NCI-H1092 (cell line): ENCODE measurements at places on chromosomes 2 and 18.

GRCh38 chr2:174617718-174618117 is 20.1 kb upstream of the WIPF1 start:
- no peak for DNase-seq

DNA sequence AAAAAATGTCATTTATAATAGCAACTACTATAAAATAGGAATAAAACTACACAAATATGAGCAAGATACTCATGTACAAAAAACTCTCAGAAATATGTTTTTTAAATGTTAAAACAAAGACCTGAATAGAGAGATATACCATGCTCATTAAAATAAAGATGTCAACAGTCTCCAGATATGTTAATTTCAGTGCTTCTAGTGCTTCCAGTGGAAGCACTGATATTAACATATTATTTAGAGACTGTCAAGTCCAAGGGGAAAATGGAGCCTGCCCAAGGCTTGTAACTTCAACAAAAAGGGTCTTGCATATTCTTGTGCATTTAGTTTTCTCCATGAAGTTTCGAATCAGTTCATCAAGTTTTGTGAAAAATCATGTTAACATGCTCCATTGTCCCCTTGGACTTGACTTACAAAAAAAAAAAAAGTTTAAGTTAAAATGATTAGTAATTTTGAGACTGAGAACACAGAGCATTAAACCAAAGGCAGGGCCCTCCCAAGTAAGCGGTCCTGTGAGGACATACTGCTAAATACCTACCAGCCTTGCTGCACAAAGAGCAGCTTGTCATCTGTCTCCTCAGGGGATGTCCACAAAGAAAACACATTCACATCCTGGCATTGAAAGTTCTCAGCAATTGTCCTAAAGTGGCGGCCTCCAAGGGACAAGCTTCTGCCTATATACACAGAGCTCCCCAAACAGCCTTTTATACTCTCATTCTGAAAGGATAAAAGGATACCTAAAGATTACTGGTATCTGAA is 501.9 kb upstream of the CHAC2 start:
- no peak for DNase-seq

DNA sequence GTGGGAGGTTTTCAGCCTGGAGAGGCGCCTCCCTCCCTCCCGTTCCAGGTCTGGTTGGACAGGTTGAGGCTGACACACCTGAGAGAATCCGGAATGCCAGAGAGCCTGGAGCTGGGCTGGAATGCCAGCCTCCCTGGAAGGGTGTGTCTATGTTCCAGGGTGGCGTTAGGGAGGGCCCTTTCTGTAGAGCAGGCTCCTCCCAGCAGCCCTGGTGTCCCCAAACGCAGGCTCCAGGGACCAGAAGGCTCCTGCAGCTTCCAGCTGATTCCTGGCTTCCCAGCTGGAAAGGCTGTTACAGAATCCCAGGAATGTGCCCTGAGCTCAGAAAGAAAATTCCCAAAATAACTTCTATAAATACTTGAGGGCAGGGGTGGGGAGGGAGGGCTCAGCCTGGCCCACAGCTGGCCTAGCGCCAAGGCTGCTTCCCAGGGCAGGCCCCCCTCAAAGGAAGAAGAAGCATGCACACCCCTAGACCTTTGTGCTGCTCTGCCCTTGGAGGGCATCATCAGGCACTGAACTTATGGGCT is 85.4 kb downstream of the STPG4 start:
- no peak for DNase-seq

GRCh38 chr2:238851026-238851425 is 3.1 kb downstream of the TWIST2 start:
- no peak for DNase-seq

- DNase-seq = no peak
These were observed 266.9 kb downstream of the TNS1 start for GRCh38 chr2:217735899-217736298.

- DNase-seq = no peak
These were observed 1.4 kb upstream of the TGOLN2 start for GRCh38 chr2:85329181-85329651.

- DNase-seq = no peak
These were observed 505.5 kb upstream of the FAM98A start for GRCh38 chr2:34104601-34105000.

DNA sequence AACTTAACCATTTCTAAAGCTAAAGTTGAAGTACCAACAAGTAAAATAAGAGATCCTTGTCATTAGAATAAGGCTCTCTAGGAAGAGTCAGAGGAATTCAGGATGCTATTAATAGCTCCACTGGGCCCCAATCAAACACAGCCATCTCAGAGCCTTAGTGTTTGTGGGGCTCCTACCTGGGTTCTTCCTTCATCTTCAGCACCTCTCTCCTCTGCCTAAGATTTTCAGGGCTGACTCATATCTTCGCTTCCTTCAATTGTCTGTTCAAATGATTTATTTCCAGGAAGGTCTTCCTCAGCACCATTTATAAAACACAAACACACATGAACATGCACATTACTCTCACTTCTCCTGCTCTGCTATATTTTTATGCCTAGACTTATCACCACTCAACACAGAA is 119.5 kb downstream of the COL6A3 start:
- no peak for DNase-seq

- DNase-seq = no peak
These were observed 87.7 kb downstream of the RAPGEF4 start for GRCh38 chr2:172823261-172823850.

GRCh38 chr2:62306751-62307468 is 111.0 kb downstream of the B3GNT2 start:
- DNase-seq = peak; percentile 47

DNA sequence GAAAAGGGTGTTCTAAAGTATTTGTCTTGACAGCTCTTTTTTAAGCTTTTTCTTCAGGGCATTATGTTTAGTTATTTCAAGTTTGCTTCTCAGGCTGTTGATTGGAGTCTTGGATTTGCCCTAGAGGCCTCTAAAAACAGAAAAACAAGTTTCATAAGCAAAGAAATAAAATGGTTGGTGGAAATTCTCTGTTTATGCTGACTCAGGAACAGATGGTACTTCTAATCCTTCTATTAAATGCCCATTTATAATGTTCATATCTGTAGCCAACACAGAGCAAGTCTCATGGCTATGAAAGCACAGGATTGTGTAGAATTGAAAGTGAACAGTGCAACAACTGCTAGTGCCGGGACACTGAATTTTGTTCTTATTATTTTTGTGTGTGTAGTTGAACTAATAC is 60.4 kb downstream of the KCNJ3 start:
- no peak for DNase-seq

DNA sequence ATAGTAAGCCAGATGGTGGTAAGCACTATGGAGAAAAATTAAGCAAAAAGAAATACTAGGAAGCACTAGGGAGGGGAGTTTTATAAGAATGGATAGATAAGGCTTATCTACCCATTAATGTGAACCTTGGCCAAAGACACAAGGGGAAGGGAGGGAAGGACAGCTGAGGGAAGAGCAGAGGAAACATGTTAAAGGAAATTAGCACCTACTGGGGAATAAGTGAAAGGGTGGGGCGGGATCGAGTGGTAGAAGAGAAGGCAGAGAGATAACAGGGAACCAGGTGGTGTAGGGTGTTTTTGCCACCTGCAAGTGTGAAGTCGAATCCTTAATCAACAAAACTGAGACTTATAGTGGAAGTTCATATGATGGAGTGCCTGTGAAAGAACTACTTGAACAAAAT is 1.7 kb downstream of the UNC80 start:
- DNase-seq = no peak

DNA sequence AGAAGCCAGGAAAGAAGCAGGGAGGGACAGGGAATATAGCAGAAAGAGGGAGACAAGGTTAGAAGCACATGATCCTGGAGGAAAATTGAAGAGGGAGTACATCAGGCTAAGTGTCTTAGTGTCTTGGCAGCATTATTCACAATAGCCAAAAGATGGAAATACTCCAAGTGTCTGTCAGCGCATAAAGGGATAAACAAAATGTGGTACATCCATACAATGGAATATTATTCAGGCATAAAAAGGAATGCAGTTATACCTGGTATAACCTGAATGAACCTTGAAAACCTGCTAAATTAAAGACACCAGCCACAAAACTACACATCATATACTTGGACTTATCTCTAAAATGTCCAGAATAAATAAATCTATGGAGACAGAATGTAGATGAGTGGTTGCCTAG is 219.1 kb upstream of the PID1 start:
- DNase-seq = no peak

DNA sequence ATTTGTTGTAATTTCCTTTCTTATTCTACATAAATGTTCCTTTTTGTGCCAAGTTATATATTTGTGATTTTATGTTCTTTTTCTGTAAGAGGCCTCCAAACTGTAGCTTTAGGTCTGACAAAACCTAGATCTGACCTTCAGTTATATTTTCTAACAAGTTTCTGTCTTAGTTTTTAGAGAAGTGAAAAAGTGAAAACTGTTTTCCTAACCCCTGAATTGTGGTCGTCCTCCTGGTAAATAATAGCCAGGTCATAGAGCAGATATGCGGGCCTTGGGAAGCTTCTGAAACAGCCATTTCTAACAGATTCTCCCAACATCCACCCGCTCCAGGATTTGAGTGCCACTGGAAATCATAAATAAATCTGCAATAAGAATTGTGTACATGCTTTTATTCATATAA is 398.4 kb upstream of the CWC22 start:
- DNase-seq = no peak

DNA sequence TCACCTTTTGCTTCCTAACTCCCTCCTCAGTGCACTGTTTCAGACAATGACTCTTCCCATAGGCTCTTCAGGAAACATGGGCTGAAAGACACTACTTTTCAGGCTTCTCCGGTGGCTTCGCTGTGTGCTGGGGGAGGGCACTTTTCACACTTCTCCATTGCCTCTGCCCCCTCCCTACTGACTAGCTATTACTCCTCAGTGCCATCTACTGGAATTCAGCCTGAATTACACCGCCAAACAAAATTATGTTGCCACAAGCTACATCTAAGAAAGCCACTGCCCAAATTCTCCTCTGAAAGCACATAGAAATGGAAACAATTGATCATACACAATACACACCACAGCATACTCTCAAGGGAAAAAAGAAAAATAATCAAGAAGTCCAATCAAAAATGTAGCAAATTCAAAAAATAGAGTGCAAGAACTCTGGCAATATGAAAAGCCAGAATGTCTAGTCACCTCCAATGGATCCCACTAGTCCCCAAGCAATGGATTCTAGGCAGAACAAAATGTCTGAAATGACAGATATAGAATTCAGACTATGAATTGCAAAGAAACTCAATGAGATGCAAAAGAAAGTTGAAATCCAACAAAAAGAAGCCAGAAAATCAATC is 1139.4 kb upstream of the GYPC start:
- DNase-seq = no peak

DNA sequence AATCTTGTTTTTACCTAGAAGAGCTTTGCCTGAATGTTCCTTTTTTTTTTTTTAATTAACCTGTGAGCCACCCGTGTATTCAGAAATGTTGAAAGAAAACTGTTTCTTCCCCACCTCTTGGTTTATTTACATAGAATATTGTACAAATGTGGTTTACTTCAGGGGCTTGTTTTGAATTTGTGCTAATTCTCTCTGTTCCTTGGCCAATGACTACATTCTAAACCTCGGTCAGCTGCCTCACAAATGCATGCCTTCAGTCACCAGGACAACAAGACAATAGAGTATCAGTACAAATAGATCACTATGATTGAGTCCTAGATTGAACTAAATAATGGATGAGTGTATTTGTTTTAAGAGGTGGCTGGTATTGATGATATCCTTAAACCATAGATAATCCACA is 36.0 kb downstream of the AGFG1 start:
- no peak for DNase-seq

GRCh38 chr2:10688921-10689807 is 611 bp downstream of the NOL10 start:
- DNase-seq = no peak

- peak; percentile 84 for DNase-seq
These were observed at the start of gene NRBP1 for GRCh38 chr2:27428213-27428977. TSS of gene NRBP1 (plus strand) at chr2:27428631. CDS start at chr2:27433274, 4,643 bp downstream.

GRCh38 chr2:44450806-44451205 is 89.1 kb downstream of the CAMKMT start:
- no peak for DNase-seq

DNA sequence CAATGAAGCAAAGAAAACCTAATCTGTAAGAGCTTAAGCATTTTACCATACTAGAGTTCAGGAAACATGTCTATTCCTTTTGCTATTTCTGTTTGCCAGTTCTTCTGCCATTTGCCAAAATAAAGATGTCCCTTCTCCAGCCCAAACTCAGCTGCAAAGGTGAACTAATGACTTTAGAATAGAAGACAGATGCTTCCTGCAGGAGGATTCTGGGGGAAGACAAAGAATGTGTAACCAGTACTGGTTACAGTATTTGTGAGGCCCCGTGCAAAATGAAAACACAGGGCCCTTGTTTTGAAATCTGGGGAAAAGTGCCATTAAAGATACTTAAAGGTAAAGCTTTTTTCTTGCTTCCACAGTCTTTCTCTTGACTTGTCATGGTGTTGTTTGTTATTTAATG is 34.3 kb upstream of the MTX2 start:
- no peak for DNase-seq

DNA sequence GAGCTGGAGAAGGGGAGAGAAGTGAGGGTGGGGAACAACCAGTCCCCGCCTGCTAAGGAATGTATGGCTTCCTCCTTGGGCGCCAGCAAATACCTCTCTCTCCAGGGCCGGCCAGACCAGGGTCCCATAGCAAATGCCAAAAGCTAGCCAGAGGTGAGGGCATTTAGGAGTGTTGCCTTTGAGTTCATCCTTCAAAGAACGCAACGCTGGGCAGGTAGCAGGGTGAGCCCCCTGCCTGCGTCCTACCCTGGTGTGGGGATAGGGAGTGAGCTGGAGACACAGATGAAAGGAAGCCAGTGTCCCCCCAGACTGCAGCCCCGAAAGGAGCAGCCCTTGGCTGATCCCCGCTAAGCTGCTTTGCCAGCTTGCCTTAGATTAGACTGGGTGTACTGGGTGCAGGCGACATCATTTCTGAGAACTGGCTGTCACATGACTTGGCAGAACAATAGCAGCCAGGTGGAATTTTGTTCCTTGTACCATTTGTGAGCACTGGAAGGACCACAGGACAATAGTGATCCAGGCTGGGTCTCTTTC is 40.4 kb downstream of the KLHL29 start:
- DNase-seq = no peak

DNA sequence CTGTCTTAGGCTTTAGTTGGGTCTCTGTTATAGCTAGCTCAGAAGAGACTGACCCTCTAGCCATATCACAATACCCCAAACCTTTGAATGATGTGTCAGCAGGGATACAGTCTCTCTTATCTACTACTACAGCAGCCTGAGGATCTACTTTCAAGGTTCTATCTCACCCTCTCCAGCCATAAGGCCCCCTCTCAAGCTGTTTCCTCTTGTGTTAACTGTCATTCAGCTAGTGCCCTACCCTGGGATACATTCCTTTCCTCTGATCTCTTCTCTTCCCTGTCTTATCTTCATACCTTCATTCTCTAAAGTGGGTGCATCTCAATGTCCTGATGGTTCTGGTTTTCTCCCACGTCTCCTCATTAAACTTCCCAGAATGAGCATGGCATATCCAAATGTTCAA is 434.7 kb downstream of the NRXN1 start:
- no peak for DNase-seq
